Fibroblast of gingiva (primary cell): ENCODE measurements at places on chromosomes 6 and 20.

- no peak for DNase-seq
Measured at GRCh38 chr6:108598305-108598863, 37.7 kb downstream of the FOXO3 start.

- DNase-seq: no peak
Measured at GRCh38 chr6:63997221-63997620, 361.6 kb downstream of the PHF3 start.

GRCh38 chr6:38179794-38180430 lies 360.4 kb downstream of the ZFAND3 start:
- no peak for DNase-seq

- no peak for DNase-seq
Measured at GRCh38 chr6:4693173-4693970, 82.8 kb upstream of the CDYL start.

- DNase-seq: no peak
Measured at GRCh38 chr6:170253226-170253909, 37.5 kb downstream of the DLL1 start.

GRCh38 chr20:41978246-41978790 lies 360.1 kb upstream of the CHD6 start:
- DNase-seq: no peak

DNA sequence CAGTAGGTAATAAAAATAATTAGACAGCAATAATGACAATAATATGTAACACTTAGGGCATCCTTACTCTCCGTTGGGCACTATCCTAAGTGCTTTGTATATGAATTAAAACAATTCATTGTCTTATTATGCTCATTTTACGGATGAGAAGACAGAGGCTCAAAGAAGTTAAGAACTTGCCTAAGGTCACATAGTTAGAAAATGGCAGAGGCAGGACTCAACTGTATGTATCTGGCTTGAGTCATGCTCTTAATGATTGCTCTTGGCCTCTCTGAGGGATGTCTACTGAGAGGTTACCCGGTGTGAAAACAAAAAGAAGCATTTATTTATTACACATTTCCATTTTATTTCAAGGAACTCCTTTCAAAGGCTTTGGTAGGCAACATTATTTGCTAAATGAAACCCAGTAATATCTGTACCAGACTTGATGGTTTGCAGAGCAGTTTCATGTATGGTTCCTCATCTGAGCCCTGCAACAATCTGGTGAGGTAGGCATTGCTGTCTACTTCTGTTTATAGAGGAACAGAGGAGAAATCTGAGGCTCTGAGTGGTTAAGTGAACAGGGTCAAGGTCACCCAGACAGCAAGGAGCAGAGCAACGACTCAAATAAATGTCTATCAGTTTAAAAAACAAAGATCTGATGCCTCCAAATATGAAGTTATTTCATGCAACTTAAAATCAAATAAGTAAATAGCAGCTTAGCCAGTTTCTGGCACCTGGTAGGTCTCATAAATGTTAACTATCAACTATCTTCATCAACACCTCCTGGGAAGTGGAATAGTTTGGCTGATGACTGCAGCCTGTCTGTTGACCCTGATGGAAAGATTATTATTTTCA lies 4.2 kb upstream of the PARD6B start:
- DNase-seq: no peak
